WTC11 (cell line): ENCODE measurements at places on chromosomes 16 and 17. TPM values are rescaled to one million over a fixed set of nuclear protein-coding genes. Genes with fewer than 3 reads are reported as not detected.

DNA sequence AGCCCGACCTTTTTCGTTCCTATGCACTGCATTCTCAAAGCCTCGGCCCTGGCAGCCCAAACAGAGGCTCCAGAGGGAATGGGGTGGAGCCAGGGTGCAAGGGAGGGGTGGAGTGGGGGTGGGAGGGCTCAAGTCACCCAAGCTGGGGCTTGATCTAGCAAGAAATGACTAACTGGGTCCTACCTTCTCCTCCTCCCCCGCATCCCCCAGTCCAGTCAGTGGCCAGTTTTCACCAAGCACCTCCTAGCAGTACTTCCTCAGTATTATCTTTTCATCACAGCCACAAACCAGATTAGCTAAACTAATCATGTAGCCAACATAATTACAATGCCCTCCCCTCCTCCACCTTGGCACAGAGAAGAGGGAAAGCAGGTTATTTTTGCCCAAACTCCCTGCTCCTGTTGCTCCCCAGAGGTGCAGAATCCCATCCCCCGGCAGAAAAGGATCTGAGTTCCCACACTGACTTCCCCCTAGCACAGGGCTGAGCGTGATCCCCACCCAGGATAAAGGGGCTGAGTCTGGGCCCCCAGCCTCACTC lies 2.2 kb downstream of the JUP start:
- DNase-seq = peak; percentile 67

DNA sequence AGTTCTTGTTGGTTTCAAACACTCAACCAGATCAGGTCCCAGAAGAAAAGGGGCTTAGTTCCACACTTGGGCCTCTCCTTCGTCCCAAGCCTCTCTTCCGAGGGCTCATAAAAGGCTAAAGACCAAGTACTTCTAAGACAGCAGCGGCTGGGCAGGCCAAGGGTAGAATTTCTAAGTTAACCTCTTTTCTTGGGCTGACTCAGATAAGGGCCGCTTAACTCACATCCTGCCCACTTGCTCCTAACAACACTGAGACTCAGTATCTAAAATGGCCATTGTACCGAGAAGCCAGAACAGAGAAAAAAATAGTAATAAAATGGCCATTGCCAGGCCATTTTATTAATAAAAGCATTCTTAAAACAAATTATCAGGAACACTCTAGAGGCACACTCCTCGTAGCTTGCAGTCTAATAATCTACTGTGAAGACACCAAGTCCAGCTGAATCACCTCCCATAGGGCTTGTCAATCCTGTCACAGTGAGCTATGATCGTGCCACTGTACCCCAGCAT lies 42.1 kb downstream of the RANBP10 start:
- DNase-seq = no peak

MEOX1 gene
- total RNA-seq = 0.16 TPM in 1 of 3 replicates, not detected in the others

DNA sequence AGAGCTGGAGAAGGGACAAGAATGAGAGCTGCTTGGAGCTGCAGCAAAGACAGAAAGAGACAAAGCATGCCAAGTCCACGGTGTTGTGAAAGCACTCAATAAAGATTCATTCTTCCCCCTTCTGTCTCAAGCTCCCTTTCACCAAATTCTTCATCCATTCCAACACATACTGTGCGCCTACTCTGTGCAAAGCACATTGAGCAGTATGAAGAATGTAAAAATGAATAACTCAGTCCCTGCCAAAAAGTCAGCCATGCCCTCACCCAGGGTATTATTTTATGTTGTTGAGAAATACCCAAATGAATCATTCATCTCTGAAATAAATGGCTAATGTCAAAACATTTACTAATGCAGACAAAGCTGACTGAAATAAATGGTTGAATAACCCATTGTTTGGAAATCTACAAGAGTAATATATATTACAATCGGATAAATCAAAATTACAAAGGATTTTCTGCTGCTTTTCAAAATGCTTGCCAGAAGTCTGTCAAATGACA lies 282.9 kb upstream of the IRX5 start:
- no peak for DNase-seq

- no peak for DNase-seq
Observed at GRCh38 chr16:10121491-10121890, 60.7 kb downstream of the GRIN2A start.

DNA sequence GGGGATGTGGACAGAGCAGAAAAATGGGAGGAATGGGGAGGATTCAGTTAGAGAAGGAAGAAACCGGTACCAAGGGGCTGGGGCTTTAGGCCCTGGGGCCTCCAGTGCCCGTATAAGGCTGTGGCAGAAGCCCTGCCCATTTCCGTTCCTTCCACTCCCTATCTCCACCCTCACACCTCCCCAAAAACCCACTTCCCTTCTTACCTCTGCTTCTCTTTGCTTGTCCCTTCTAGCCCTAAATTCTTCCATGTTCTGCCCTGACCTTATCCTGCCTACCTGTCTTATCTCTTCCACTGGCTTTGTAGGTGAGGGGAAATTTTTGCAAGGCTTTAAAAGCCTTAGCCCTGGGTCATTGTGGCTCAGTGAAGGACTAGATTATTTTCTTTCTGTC lies 4.1 kb downstream of the RNF167 start:
- DNase-seq = no peak
